ENCODE measurements at places on chromosomes 4 and X.

- DNase-seq: no peak
Measured at GRCh38 chr4:4838051-4838935, 21.2 kb upstream of the MSX1 start.

GRCh38 chr4:95506264-95506663, 42.5 kb downstream of the UNC5C start:
- no peak for DNase-seq

- DNase-seq: no peak
Measured at GRCh38 chrX:147917700-147918695, 6.3 kb downstream of the FMR1 start.

GRCh38 chrX:71514367-71515037, 18.4 kb upstream of the OGT start:
- DNase-seq: no peak

DNA sequence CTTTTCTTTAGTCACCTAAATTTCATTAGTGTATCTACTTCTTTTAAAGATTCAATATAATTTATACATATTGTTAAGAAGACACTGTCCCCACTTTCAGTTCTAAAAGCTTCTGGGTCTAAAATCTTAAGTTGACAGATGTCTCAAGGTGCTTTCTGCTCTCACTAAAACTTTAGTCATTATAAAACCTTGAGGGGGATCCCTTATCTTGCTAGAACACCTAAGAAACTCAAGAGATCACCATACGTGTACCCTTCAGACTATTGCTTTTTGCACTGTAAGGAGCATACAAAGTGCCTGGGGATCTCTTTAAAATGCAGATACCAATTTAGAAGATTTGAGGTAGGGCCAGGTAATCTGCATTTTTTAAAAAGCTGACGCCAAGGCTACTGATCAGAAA, 30.1 kb downstream of the CYBB start:
- no peak for DNase-seq

DNA sequence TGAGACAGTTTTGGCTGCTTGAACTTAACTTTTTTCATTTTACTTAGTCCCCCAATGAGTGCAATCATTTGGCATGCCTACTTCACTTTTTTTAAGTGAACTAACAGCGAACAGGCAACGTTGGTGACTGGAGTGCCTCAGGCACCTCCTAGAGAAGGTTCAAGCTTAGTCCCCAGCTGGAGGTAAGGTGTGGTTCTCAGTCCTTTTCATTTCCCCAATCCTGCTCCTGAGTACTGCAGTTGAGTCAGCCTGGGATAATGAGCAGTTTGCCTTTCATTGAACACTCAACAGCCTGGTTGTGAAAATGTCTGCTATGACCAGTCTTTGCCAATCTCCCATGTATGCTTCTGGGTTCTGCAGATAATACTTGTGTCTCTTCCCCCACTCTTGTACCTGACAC, 109.5 kb downstream of the CDKL5 start:
- DNase-seq: no peak

DNA sequence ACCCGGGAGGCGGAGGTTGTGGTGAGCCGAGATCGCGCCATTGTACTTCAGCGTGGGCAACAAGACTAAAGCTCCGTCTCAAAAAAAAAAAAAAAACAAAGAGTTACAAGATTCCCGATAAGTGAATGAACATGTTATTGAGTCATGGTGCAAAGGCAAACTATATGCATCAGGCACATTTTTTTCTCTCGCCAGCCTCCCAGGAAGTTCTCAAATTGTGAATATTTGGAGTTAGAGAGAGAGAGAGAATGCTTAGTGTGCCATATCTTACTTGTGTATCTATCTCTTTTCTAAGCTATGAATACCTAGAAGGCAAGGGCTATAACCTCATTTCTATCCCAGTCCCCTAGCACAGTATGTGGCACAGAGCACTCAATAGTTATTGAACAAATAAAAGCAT, 400.8 kb downstream of the RPA4 start:
- DNase-seq: no peak
